Kidney epithelial cell (primary cell): ENCODE measurements at places on chromosomes 13 and 19.

DNA sequence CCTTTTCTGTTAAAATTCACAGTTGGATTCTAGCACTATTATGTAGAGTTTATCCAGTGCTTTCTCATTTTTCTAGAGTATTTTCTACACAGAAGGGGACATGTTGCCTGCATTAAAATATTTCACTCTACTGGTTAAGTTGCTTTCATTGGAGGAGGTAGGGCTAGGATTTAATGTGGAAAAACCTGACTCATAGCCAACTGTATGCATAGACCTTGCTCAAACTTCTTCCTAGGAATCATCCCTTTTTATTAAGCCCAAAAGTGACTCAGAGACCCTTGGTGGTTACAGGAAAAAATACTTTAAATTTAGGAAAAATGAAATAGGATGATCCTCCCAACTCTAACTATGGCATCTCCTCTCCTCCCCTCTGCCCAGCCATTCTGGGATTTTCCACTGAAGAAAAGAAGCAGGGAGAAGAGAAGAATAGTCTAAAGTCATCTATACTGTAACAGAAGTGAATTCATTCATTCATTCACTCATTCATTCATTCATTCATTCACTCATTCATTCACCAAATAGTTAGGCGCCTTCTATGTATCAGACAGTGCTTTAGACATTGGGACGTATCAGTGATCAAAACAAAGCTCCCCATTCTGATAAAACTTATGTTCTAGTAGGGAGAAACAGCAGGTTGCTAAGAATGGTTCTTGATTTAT is 109.0 kb upstream of the HTR2A start:
- no peak for DNase-seq

- DNase-seq = no peak
Measured at GRCh38 chr13:49550942-49551644, 34.3 kb downstream of the RCBTB1 start.

DNA sequence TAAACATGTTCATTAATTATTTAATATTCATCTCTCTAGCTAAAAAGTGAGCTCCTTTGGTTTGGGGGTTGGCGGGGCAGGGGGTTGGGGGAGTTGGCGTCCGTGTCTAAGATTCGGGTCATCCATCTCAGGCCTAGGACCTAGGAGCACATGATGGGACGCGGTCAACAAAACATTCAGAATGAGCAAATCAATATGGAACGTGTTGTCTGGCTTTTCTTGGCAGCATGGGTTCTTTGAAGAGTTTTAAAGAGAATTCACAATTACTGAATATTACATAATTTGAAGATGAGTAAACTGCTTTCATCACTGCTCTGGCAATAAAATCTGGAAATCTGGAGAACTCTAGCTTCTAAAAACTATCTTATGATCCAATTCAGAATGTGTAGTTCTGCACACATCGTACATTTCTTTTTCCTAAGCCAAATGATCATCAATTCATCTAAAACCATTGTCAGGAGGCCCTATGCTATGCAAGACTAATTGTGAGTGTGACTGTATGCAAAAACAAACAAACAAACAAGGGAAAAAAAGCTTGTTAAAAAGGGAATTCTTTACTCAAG is 5.4 kb upstream of the ARGLU1 start:
- DNase-seq = no peak

- DNase-seq = no peak
Measured at GRCh38 chr19:55112246-55112776, 5.1 kb downstream of the PPP1R12C start.

DNA sequence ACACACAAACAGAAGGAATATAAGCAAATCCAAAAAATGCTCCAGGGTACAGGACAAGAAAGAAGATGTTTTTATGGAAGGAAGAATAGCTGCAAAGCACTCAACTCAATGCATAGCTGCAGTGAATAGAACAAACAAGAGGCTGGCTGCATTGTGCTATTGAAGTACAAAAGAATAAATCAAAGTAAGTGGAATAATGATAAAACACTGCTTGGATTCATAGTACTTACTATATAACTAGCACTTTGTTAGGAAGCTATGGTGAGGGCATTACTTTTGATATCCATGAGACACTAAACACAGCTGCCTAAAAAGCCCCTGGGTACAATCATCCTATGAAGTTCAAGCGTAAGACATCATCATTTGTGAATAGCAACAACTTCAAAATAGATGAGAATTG is 350.1 kb downstream of the PCDH9 start:
- DNase-seq = no peak

GRCh38 chr13:106186366-106187030 is 349.0 kb downstream of the EFNB2 start:
- DNase-seq = no peak

DNA sequence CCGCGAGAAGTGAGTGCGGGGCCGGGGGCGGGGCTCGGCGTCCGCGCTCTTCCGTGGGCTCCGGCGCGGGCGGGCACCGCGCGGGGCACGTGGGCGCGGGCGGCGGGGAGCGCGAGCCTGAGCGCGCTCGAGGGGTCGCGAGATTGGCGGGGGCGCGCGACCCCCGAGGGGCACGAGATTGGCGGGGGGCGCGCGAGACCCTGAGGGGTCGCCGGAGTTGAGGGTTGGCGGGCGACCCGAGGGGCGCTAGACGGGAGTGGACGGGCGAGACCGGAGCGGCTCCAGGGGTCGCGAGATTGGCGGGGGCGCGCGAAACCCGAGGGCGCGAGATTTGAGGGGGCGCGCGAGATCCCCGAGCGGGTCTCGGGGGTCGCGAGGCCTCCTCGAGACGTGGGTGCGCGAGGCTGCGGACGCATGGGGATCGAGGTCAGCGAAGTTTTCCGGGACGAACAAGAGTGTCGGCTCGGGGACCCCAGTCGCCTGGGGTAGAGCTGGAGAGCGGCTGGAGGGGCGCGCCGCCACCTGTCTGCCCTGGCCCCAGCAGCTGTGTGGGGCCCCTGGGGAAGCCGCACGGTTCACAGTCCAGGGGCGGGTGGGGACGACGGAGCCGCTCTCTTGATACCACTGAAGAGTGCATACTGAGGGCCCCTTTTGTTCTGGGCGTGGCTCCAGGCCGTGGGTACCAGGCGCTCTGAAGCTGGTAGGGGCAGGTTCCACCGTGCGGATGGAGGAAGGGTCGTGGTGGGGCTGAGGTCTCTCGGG is 682 bp downstream of the SSBP4 start:
- DNase-seq = no peak

GRCh38 chr19:18342090-18342632 is 1.8 kb downstream of the PGPEP1 start:
- no peak for DNase-seq

GRCh38 chr19:18742838-18743783 is 48.0 kb downstream of the COMP start:
- no peak for DNase-seq

DNA sequence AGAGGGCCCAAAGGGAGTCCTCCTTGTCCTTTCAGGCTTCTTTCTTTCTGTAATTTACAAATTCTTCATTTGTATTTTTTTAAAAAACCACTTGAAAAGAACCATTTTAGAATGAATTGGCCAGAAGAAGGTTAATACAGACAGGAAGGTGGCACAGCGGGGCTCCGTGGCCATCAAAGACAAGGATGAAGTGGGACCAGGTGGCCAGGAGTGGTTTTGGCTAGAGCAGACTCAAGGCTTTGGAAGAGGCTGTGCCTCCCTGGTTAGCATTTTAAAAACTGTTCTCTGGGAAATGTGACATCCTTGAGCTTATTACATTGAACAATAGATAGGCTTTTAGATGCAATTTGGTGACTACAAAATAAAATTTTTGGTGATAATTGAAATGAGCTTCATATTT is 48.4 kb downstream of the ATP8A2 start:
- DNase-seq = no peak

DNA sequence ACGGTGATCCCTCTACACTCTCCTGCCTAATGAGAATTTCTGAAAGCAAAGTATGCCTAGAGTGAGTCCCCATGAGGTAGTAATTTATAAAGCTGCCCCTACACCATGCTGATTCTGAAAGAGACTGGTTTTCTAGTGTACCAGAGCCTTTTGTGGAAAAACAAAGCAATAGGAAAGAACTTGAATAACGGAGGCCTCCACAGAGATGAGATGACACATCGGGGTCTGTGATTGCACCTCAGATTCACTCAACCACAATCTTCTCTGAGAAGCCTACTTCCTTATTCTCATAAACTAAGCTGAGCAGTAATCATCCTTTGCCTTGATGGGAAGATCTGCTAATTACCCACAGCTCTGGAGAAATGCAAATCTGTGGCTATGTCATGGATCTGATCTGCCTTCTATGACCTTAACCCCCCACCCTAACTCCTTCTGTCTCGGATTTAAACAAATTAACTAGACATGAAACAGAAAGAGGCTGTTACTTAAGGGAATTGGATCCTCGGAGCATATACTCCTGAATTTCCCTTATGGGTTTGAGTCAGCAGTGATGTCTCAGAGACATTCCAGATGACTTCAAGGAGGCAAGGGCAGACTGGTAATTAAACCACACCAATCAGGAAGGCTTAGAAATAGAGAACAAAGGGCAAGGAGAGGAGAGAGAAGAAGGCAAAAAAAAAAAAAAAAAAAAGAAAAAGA is 128.0 kb downstream of the DCT start:
- peak; percentile 77 for DNase-seq

GRCh38 chr19:55278391-55279135 is 1.3 kb downstream of the HSPBP1 start:
- no peak for DNase-seq

DNA sequence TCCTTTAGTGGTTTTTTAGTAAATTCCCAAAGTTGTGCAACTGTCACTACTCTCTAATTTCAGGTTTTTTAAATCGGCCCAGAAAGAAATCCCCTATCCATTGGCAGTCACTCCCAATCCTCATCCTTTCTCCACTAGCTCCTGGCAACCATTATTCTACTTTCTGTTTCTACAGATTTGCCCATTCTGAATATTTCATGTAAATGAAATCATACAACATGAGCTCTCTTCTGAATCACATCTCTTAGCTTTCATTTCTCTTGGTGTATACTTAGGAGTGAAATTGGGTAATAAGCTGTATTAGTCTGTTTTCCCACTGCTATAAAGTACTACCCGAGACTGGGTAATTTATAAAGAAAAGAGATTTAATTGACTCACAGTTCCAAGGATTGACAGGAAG is 9.7 kb upstream of the ZNF223 start:
- no peak for DNase-seq

DNA sequence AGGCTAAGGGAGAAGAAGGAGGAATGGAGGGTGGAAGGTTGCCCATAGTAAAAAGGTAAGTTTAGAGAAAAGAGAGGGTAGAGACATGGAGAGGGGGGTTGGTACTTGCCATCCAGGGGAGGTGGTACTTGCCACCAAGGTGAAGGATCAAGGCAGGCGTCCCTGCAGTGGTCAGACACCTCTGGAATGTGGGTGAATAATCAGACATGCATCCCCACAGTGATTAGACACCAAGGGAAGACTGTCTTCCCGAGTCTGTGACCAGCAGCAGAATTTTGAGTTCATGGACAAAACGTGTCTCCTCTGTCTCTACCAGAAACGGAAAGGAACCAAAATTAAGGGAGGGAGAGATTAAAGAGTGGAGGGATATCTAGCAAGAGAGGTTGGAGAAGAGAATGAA is 27.1 kb upstream of the IGFL1 start:
- no peak for DNase-seq

- no peak for DNase-seq
Measured at GRCh38 chr13:70370924-70371323, 262.7 kb upstream of the KLHL1 start.

DNA sequence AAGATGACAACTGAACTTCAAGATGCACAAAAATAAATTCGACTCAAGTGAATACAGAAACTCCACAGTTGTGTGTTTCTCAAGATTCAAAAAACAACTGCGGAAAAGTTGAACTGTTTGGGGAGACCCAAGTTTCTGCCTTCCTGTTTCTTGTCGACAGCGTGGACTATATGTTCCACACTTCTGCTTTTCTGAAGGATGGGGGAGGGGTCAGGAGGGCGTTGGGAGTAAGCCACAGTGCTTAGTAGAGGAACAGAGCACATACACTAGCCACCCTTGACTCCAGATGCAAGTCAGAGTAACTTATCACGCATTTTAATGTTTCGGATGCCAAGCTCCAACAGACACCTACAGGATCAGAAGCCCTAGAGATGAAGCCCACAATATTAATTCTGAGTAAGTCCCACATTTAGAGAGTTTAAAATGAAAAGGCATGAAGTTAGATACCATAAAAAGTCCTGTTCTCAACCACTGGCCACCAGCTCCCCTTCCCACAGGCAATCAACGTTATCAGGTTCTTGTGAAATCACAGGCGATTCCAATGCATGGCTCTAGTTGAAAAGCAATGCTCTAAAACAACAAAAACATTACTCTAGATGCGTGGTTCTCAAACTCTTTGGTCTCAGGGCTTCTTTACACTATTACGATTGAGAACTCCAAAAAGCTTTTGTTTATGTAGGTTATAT is 4.2 kb downstream of the TUBGCP3 start:
- no peak for DNase-seq

DNA sequence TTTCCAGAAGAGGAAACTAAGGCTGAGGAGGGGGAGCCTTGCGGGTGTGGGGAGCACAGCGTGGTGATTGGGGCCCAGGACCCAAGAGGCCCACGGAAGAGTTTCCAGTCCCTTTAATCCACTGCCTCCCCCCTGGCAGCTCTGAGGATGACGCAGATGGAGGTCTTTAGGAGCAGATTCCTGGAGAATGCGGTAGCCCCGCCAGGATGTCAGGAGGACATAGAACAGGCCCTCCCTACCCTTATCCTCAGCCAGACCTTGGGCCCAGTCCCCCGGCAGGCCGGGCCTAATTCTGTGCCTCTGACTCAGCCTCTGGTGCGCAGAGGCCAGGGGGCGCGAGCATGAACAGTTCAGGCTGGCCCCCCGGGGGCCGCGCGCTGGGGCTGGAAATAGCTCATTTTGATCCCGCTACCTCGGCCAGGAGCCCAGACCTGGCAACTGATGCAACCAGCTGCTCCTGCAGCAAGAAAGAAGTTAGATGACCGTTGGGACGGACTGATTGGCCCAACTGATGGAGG is 461 bp upstream of the HSPB6 start:
- no peak for DNase-seq

DNA sequence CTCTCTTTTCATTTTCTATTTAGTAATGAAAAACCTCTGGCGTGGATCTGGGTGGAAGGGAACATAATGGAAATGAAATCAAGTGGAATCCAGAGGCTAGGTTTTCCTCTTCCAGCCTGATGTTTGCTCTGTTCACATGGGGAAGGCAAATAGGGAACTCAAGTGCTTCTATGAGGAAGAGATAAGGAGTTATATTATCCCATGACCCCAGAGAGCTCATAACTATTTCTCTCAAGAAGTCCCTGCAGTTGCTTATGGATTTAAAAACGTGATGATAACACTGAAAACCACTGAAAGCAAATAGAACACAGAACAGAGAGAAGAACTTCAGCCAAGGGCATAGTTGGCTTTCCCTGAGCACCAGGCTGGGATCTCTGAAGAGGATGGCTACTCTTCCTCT is 157.8 kb downstream of the B3GLCT start:
- DNase-seq = no peak

- DNase-seq = no peak
Measured at GRCh38 chr13:50873991-50874390, 30.5 kb upstream of the DLEU7 start.

DNA sequence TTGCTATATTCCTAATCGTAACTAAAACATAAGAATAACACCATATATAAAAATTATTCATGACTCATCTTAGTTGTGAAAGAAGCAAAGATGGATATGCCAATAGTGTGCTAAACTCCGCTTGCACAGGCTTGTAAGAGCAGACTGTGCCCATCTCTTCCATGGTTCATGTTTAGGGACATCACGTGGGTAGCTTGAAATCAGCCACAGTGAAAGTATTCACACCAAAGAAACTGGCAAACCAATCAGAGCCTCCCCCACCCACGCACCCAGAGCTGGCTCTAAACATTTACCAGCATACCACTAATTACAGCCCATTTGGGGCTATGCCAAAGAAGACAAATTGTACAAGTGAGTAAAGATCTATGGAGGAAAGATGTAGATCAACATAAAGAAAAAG is 147.5 kb downstream of the DIAPH3 start:
- no peak for DNase-seq
